CD4-positive, alpha-beta T cell treated with Interleukin-15 for 4 hours (primary cell): ENCODE measurements at places on chromosomes 4 and X.

DNA sequence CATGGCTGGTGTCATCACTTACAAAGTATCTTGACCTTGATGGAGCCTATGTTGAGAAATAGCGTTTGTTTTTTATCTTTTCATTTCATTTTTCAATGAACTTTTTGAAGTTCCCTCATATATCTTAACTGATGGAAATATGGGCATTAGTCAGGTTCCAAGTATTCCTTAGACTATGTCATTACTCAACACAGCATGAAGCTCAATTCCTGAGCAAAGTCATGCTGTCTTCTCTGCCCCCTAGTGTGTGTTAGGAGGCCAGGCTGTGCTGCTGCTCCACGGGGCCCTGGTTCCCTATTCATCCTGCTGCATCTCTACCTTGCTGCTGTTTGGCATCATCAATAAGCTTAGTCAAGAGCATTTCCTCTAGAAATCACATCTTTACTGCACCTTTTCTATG is 40.9 kb downstream of the GPR143 start:
- no peak for DNase-seq

DNA sequence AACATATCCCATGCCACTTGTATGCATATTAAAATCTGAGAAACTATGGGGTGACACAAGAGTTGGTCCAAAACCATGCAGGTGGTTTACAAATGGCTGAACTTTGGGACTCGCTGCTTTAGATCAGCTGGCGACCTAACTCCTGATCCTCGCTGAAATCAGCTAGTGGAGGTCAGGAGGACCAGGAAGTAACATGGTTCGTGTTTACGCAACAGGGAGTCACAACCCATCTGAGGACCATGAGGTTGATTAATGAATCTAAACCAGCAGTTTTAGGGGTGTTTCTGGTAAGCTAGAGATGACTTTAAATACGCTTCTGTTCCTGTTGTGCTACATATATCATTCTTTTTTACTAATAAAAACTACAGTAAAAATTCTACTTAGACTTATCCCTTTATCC is 12.9 kb downstream of the TSPAN5 start:
- DNase-seq: no peak

DNA sequence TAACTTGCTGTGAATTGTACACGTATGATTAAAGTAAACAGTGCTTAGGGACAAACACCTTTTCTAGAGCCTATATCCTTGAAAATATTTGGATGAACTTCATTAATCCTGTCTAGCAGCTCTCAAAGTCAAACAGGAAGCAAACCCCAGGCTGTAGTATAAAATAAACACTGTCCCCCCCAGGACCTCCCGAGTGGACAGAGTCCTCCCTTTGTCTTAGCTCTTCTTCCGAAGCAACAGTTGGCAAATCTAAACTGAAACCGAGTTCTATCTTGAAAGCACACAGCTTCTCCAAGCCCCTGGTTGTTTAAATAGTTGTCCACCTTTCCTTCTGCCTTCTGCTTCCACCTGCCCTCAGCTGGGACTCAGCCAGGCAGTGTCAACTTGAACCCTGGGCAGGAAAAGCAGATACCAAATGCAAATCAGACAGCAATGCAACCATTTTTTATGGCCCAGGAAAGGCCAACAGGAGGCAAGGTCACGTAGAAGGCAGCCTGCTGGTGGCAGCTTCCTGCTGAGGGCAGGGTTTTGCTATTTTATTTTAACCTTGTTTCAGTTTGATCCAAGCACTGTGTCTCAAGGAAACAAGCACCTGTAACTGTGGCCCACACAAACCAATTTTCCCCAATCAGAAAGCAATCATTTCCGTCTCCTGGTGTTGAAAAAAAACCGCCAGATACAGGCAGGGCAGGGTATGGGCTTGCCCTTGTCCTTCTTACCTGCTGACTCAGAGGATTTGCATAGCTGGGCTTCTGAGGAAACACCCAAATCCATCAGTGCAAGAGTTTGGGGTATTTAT is 110.3 kb upstream of the KIT start:
- no peak for DNase-seq

- no peak for DNase-seq
These were observed 25.8 kb upstream of the RPL39 start for GRCh38 chrX:119817130-119817690.

DNA sequence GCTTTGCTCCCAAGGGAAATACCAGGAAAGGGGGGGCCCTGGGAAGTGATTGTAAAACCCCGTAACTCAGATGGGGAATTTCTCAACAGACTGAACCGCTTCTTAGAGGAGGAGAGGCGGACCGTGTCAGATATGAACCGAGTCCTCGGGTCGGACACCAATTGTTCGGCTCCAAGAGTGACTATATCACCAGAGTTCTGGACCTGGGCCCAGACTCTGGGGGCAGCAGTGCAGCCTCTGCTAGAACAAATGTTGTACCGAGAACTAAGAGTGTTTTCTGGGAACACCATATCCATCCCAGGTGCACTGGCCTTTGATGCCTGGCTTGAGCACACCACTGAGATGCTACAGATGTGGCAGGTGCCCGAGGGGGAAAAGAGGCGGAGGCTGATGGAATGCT is 1.0 kb downstream of the PNMA3 start:
- no peak for DNase-seq

DNA sequence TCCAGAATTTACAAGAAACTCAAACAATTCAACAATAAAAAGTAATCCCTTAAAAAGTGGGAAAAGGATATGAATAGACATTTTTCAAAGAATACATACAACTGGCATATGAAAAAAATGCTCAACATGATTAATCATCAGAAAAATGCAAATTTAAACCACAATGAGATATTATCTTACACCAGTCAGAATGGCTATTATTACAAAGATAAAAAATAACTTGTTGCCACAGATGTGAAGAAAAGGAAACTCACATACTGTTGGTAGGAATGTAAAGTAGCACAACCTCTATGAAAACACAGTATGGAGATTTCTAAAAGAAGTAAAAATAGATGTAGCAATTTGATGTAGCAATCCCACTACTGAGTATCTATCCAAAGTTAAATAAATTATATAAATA is 65.1 kb upstream of the DIAPH2 start:
- DNase-seq: no peak

DNA sequence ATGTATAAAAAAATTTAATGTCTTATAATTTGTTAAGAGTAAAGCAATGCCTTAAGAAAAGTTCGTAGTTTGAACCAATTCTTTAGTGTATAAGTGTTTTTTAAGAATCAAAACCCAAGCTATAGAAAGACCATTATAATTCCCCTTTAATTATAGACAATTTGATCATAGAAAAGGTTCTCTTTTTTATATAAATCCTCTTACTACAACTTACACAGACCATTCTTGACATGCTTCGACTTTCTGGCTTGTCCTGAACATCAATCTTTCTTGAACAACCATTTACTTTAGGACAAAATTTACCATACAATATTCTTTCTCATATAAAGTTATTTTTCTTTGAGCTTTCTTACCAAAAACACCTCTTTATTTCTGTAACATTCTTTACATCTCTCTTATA is 330.5 kb upstream of the SPANXN1 start:
- no peak for DNase-seq

DNA sequence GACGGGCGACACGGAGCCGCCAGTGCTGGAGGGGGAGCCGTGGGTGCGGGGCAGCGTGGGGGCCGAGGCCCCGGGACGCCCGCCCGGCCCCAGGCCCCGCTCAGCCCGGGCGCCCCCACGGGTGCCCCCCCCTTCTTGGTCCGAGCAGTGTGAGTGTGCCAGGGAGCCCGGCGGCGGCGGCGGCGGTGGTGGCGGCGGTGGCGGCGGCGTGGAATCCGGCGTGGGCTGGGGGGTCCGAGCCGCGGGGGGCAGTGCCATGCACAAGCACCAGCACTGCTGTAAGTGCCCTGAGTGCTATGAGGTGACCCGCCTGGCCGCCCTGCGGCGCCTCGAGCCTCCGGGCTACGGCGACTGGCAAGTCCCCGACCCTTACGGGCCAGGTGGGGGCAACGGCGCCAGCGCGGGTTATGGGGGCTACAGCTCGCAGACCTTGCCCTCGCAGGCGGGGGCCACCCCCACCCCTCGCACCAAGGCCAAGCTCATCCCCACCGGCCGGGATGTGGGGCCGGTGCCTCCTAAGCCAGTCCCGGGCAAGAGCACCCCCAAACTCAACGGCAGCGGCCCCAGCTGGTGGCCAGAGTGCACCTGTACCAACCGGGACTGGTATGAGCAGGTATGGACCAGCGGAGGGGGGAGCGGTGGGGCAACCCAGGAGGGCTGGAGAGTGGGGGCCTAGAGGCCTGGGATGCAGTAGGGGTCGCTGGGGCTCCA is 466 bp downstream of the DLG3 start:
- DNase-seq: no peak

DNA sequence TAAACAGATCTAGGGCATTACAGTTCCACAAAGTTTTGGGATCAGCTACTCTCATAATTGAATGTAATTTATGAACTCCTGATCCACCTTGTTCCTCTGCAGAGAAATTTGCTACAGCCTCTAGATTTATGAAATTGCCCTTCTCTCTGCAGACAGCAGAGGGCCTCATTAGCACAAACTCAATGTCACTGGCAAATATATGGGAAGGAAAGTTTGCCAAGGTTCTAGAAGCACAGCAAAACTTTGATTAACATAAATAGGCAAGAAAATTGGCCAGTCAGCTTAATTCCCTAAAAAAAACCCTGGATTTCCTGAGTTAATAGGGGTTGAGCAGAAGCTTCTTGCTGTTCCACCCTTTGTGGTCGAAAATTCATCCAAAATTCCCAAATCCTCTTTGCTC is 31.5 kb downstream of the PRPS1 start:
- peak; percentile 41 for DNase-seq

- no peak for DNase-seq
These were observed 142.2 kb downstream of the SOWAHB start for GRCh38 chr4:76755756-76756155.

GRCh38 chr4:85659610-85660218 is 184.8 kb downstream of the ARHGAP24 start:
- DNase-seq: no peak

- DNase-seq: no peak
These were observed 148.9 kb downstream of the MAML3 start for GRCh38 chr4:140004922-140005627.

DNA sequence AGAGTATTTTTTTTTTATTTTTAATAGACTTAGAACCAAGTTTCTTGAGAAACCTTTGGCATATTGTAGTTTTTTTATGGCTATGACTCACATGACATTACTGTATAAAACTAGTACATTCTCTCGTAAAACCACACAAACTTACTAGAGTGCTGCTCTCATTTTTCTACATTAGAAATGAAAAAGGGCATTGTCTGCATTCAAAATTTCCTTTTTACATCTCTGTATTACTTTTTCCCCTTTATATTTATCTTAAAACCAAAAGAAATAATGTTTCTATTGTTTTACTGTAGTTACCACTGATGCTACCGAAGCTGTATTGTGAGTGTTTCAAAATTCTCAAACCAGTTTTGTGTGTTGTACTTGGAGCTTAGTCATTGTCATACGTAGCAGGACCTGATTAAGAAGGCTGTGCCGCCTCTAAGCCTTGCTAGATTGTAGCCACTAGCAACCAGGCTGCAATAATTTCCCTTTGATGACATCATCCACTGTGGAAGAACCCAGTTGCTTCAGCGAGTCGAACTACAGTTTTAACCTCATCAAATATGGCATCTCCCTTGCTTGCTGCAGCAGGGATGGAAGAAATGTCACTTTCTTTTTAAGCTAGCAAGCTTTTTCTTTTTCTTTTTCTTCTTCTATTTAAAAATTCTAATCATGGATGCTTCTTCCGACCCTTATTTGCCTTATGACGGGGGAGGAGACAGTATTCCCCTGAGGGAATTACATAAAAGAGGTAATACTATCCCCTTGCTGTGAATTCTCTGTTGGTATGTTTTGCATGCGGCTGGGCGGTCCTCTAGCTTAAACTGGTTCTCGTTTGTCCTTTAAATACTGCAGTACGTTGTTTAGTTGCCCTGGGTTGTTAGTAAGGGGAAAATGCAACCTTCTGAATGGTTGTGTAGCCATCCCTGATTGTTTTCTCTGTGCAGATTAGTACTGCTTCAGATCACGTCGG is 39.6 kb downstream of the CLCN3 start:
- DNase-seq: peak; percentile 83

DNA sequence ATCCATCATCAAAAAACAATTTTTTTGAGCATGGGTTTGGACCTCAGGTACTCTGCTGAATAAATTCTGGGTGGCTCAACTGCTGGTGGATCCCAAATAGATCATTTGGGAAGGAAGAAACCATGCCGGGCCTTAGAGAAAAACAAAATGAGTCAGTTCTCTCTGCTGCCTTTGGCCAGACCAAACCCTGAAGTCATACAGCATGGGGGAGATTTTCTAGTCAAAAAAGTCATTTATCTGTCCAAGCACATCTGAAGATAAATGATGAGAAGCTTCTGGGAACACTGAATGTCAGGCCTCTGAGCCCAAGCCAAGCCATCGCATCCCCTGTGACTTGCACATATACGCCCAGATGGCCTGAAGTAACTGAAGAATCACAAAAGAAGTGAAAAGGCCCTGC is 261.4 kb downstream of the DHX15 start:
- DNase-seq: no peak

GRCh38 chr4:7839856-7840255 is 99.8 kb downstream of the AFAP1 start:
- no peak for DNase-seq

GRCh38 chr4:25011135-25011866 is 19.4 kb downstream of the LGI2 start:
- no peak for DNase-seq

GRCh38 chr4:107655289-107655688 is 64.7 kb downstream of the PAPSS1 start:
- DNase-seq: no peak

GRCh38 chr4:40121515-40121914 is 64.9 kb downstream of the N4BP2 start:
- peak; percentile 35 for DNase-seq

DNA sequence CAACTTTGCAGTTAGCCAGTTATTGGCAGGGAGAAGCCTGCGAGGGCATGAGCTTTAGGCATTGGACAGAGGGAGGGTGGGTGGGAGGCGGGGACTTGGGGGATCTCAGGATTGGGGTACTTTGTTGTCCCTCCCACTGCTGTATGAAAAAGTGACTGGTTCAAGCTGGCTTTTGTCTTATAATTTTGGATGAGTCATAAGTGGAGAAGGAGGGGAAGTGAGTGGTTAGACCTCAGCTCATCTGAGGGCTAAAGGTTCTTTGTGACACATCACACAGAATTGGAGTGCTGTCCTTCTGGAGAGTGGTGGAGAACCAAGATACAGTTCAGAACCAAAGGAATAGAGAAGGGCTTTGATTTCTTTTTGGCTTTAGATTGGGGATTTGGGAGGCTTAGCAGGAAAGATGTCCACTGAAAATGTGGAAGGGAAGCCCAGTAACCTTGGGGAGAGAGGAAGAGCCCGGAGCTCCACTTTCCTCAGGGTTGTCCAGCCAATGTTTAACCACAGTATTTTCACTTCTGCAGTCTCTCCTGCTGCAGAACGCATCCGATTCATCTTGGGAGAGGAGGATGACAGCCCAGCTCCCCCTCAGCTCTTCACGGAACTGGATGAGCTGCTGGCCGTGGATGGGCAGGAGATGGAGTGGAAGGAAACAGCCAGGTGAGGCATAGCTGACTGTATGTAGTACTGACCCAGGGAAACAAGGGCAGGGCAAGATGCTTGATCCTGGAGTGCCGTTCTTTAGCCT is at the start of gene SLC4A4:
Gene SLC4A4, plus strand, starts transcription at position 175 of the 748 bp plus-strand sequence.
- peak; percentile 7 for DNase-seq

- DNase-seq: no peak
These were observed 309.9 kb downstream of the NKX6-1 start for GRCh38 chr4:84189144-84189543.
